ENCODE measurements at places on chromosomes 5 and 9. TPM values are rescaled to one million over a fixed set of nuclear protein-coding genes. Genes with fewer than 3 reads are reported as not detected.

GRCh38 chr9:116425244-116425643 is 261.9 kb upstream of the TRIM32 start:
- no peak for DNase-seq

DNA sequence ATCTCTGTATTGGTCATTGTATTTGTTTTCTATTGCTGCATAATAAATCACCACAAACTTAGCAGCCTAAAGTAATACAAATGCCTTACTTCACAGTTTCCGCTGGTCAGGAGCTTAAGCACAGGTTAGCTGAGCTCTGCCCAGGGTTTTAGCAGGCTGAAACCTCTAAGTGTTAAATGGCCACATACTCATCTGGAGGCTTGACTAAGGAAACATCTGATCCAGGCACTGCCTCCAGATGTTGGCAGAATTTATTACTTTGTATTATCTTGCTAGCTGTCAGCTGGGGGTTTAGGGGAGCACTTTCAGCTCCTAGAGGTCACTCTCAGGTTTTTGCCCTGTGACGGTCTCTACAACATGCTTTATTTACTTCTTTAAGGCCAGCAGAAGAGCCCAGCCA is 23.2 kb upstream of the RARS1 start:
- no peak for DNase-seq

- no peak for DNase-seq
Measured at GRCh38 chr5:93294199-93294598, 286.8 kb downstream of the NR2F1-AS1 start.

- no peak for DNase-seq
Measured at GRCh38 chr9:123686131-123686828, 243.6 kb downstream of the DENND1A start.

- no peak for DNase-seq
Measured at GRCh38 chr5:127070243-127070642, 3.1 kb downstream of the C5orf63 start.

DNA sequence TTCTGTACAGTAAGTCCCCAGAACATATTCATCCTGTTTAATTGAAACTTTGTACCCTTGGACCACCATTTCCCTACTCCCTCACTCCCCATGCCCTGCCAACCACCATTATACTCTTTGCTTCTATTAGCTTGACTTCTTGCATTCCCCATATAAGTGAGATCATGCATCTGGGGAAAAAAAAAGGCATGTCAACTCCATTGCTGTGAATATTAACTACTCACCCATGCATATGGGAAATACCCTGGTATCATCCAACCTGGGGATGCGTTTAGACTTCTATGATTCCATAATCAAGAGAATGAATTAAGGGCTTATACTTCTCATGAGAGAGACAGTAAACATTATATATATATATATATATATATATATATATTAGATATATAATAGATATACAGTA is 659.4 kb upstream of the C9orf72 start:
- no peak for DNase-seq

DNA sequence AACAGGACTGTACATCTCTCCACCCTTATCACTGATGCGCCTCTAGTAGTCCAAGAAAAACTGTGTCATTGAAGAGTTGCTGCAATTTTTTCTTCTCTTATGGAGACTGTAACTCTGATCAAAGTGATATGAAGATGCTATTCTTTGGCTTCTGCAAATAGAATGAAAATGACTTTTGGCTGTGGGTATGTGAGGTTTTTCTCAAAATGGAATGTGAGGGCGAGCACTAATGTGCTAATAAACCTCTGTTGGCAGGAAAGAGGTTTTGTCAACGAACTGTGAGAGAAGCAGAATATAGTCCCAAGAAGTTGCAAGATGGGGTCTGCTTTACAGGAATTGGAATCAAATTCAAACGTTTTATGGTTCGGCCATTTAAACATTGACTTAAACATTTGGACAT is 252.0 kb upstream of the GAS1 start:
- no peak for DNase-seq

PRDM9 gene
- not detected for total RNA-seq

IL3 gene
- total RNA-seq, result not detected

HACD4 gene
- 12.0 TPM for total RNA-seq
